Hepatocyte (in vitro differentiated cells): ENCODE measurements at places on chromosomes 12 and 14.

GRCh38 chr12:48986720-48987291, 8.7 kb downstream of the WNT1 start:
- no peak for DNase-seq

DNA sequence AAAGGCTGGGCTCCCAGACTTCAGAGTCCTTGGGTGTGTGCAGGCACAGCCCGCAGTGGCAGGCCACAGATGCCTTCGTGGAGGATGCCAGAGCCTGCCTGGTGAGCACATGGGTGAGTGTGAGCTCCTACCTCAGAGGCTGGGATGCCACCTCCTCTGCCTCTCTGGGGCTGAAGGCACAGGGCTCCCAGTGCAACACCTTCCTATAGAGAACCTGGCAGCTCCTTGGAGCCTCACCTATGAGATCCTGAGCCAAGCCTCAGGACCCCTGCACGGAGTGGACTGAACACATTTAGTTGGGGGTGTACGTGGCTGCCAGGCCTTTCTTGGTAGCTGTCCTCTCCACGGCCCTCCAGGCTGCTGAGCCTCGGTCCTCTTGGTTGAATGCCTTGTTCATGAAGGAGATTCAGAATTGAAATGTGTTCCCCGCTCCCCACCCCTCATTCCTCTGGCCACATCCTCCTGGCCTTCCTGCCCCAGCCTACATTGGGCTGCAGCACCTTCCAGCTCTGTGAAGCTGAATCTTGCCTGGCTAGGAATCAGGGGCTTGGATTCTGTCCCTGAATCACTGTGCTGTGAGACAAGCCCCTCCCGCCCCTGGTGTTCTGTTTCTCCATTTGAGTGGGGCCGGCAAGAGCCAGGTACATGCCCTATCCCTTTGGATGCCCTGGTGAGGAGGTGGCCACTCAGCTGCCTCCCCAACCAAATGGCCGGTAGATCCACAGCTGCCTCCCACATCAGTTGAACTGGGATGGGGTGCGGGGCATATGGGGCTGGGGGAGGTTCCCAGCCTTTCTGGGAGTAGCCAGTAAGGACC, 38.7 kb upstream of the TRAF3 start:
- no peak for DNase-seq

DNA sequence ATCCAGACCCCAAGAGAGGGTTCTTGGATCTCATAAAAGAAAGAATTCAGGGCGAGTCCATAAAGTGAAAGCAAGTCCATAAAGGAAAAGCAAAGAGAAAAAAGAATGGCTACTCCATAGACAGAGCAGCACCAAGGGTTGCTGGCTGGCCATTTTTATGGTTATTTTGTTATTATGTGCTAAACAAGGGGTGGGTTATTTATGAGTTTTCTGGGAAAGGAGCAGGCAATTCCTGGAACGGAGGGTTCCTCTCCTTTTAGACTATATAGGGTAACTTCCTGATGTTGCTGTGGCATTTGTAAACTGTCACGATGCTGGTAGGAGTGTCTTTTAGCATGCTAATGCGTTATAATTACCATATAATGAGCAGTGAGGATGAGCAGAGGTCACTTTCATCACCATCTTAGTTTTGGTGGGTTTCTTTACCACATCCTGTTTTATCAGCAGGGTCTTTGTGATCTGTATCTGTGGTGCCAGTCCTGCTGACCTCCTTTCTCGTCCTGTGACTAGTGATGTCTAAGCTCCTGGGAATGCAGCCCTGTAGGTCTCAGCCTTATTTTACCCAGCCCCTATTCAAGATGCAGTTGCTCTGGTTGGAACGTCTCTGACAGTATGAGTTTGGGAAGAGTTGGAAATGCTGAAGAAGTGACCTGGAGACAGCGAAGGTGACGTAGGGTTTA, 100.5 kb downstream of the ZNF664 start:
- no peak for DNase-seq

- no peak for DNase-seq
These were observed 122.5 kb upstream of the MAX start for GRCh38 chr14:65224799-65225198.

DNA sequence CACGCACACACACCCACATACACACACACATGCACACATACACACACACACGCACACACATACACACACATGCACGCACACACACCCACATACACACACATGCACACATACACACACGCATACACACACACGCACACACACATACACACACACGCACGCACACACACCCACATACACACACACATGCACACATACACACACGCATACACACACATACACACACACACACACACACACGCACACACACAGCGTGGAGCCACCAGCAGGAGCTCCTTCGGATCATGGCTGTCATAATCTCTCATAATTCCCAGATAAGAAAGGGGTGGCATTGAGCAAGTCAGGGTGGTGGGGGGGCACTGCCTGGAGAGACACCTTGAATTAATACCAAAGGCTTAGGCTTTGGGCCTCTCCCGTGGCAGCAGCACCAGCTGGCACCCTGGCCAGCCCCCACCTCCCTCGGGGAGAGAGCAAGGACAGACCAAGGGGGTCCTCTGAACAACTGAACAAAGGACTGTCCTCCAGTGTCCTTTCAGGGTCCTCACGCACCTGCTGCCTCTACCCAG, 21.9 kb downstream of the ANO2 start:
- DNase-seq, result no peak

- DNase-seq, result no peak
These were observed 24.8 kb upstream of the IFNG-AS1 start for GRCh38 chr12:67964456-67964855.

DNA sequence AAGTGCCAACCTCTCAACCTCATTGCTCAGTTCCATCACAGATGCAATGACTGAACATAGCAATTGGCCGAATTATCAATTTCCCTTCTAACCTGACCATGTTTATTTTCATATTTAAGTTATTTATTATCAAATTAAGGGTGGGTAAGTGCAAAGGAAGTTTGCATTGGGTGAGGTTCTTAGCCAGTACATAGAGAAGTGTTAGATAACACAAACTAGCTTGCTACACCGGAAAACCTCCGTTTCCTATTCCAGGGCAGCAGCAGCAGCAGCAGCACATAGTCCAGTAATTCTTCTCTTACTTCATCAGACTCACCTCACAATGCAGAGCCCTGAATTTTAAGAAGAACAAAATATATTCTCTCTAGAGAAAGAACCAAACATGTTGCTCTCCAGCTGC, 200.5 kb upstream of the OR4E1 start:
- no peak for DNase-seq

DNA sequence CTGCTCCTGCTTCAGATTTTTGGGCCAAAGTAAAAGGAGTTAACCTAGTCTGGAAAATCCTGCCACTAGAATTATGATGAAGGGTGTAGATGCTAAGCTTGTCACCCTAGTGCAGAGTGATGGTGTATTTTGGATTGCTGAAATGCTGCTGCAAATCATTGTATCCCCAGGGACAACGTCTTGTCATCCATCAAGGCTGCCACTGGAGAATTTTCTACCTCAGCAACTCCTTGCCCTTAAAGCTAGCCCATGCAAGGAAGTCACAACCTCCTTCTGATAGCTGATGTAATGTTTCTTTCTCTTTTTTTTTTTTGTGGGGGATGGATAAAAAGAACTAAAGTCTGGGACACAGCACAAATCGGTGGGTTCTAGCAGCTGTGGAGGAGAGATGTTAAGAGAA, 139.4 kb upstream of the FRMD6 start:
- DNase-seq, result no peak

DNA sequence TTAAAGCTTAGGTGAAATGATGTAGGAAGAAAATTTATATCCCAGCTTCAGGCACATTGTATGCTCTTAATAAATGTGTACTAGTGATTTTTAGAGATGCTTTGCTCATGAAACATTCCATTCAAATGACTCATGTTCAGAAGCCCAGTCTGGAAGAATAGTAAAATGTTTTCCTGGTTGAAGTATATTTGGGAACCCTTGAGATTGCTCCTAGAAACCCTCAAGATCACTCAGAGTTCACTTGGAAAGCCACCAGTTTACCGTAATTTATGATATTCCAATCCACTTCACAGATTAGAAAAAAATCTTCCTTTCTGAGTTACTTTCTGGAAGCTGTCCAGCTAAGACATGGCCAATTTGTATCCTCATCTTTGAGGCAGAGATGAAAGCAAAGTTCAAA, 186.4 kb downstream of the SYT10 start:
- no peak for DNase-seq

- DNase-seq, result no peak
These were observed 23.2 kb upstream of the CCNT1 start for GRCh38 chr12:48739618-48740269.

DNA sequence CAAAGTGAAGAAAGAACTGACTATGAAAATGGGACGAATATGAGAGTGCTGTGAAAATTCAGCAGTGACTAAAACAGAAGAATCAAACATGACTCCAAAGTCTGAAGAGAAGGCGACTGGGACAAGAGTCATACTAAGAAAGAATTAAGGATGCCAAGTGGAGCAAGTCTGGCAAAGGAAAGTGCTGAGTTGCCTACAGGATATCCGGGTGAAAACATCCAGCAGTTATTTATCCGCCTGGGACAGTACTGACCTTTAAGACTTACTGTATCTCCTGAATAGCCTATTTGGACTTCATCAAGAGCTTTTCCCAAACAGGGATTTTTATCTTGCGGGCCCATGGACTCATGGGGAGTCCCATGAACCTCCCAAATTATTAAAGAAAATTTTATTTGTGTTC, 41.1 kb downstream of the KICS2 start:
- DNase-seq, result no peak

- DNase-seq, result no peak
These were observed 32.8 kb downstream of the FMNL3 start for GRCh38 chr12:49674318-49674981.

DNA sequence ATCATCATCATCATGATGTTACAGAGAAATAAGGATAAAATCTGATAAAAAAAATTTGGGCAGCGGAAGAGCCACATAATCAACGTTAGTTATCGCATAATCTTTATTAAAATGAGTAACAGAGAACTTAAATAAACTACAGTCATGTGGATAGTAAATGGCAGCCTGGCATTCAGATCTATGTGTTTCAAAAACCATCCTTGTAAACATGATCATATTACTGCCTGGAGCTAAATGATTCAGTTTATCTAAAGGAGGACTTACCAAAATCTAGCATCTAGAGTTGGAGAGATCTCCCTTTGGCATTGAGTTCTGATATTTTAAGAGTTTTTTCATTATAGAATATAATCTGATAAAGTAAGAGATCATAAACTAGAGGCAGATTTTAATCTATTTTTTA, 200.1 kb upstream of the MGAT4C start:
- no peak for DNase-seq

GRCh38 chr12:542395-543113, 82.8 kb downstream of the B4GALNT3 start:
- DNase-seq, result no peak

- DNase-seq, result no peak
These were observed 141.7 kb downstream of the PIK3C2G start for GRCh38 chr12:18402872-18403611.

DNA sequence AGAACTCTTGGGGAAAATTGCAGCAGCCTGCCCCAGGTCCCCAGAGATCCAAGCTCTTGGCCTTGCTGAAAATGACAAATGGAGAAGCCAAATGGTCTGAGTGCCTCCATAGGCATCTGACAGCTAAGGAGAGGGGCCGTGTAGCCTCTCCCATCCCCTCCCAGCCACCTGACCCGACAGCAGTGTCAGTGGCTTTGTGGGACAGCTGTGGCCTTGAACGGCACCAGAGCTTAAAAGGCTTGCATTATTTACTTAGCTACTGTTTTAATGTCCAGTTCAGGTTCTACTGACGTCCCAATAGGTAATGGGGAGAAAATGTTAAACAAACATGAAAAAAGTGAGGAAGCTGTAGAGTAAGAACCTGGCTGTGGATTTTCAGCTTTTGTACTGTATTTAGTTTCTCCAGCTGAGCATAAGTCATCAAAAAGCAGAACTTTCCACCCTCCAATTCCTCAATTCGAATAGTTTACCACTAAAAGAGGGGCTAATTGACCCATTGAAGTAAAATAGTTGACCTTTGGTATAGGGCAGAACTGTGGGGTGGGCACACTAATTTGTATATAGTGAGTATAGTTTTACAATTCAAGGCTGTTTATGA, 50.0 kb downstream of the FOS start:
- no peak for DNase-seq

- DNase-seq, result peak; percentile 69
These were observed at the start of gene SETD1B for GRCh38 chr12:121803861-121804416. TSS of gene SETD1B (plus strand) at chr12:121804009. CDS start at chr12:121804738, 729 bp downstream.

- no peak for DNase-seq
These were observed 789.2 kb upstream of the FBXO33 start for GRCh38 chr14:40221428-40221827.

GRCh38 chr14:81062816-81063215, 107.4 kb downstream of the TSHR start:
- peak; percentile 3 for DNase-seq

- no peak for DNase-seq
These were observed 68.0 kb downstream of the DIP2B start for GRCh38 chr12:50572760-50573159.

- DNase-seq, result no peak
These were observed 144.6 kb downstream of the ITPR2 start for GRCh38 chr12:26688344-26688904.

DNA sequence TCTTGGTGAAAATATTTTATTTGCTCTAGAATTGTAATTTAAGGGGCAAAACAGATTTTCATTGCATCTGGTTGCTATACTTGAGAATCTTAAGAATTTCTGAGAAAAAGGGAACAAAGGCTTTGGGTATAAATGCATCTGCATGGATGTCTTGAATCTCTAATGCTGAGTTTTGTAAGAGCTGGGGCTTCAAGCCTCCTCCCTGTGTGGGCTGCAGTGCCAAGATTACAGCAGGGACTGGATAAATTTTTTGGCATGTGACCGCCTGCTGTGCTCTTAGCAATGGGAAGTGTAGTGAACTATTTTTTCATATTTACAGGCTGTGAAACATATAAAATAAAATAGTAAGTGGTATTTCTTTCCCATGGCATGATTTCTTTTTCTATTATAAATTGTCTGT, 70.0 kb downstream of the SLC38A6 start:
- peak; percentile 5 for DNase-seq

- DNase-seq, result no peak
These were observed 1026.6 kb upstream of the TMEM132C start for GRCh38 chr12:127240249-127240929.

DNA sequence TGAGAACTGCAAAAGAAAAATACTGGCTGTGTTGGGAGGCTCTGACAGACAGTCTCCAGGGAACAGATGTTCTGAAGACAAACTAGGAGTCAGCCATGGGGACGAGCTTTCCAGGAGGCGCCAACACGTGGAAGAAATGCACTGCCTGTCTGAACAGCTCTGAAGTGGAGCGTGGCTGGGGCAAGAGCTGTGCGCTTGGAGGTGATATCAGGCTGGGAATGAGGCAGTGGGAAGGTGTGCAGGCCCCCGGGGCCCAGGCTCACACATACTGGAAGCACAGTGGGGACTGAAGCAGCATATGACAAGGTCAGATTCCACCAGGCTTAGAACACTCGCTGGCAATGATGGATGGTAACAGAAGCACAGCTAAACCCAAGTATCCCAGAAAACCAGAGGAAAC, 17.5 kb downstream of the APPL2 start:
- no peak for DNase-seq

- no peak for DNase-seq
These were observed 3.1 kb downstream of the FAM222A start for GRCh38 chr12:109716512-109717389.

GRCh38 chr14:60815371-60815770, 80.8 kb downstream of the MNAT1 start:
- DNase-seq, result no peak
